ENCODE measurements at places on chromosomes 7 and 10.

DNA sequence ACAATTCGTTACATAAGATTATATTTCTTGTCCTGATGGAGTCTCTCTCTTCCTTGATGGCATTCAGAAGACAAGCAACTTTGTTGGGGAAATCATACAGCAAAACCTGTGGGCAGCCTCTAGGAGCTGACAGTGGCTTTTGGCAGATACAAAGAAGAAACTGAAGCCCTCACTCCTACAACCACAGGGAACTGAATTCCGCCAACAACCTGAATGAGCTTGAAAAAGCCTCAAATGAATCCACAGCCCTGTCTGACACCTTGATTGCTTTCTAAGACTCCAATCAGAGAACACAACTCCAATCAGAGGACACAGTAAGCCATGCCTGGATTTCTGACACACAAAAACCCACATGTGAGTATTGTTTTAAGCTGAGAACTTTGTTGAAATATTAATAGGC, 576.8 kb upstream of the LRRTM3 start:
- DNase-seq = no peak

GRCh38 chr7:116938678-116939077, 14.6 kb upstream of the ST7 start:
- no peak for DNase-seq

- DNase-seq = no peak
Measured at GRCh38 chr10:33117816-33118215, 159.8 kb upstream of the ITGB1 start.

DNA sequence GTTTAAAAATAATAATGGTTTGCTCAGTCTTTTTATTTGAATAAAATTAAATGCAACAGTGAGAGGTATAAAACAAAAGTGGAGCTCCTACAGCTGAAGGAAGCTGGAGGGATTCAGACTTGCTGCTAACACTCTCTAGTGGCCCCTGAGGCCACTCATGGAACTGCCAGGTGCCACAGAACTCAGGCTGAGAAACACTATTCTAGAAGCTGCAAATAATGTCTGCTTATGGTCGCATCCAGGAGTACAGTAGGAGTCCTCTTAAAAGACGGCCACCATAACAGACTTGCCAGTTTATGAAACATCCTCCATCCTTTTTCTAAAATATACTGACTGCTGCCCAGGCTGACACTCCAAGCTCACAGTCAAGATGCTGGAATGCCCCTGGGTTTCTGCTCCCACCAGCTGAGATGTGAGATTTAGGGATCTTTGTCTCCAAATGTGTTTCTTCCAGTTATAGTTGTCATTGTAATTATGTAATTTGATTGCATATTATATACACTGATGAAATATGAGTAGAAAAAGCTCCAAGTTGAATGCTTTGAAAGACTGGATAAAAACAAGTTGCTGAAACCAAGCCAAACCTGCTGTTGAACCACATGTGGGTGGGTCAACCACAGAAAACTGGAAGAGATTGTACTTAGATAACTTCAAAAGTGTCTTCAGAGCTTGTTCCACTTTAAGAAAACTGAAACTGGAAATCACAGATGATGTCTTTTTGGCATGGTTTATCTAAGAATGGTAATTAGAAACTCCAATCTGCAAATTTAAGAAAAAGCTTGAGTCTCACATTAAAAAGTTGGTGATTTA, 213.7 kb upstream of the AOAH start:
- DNase-seq = no peak

GRCh38 chr7:151012911-151013347, 11.4 kb downstream of the ATG9B start:
- no peak for DNase-seq

DNA sequence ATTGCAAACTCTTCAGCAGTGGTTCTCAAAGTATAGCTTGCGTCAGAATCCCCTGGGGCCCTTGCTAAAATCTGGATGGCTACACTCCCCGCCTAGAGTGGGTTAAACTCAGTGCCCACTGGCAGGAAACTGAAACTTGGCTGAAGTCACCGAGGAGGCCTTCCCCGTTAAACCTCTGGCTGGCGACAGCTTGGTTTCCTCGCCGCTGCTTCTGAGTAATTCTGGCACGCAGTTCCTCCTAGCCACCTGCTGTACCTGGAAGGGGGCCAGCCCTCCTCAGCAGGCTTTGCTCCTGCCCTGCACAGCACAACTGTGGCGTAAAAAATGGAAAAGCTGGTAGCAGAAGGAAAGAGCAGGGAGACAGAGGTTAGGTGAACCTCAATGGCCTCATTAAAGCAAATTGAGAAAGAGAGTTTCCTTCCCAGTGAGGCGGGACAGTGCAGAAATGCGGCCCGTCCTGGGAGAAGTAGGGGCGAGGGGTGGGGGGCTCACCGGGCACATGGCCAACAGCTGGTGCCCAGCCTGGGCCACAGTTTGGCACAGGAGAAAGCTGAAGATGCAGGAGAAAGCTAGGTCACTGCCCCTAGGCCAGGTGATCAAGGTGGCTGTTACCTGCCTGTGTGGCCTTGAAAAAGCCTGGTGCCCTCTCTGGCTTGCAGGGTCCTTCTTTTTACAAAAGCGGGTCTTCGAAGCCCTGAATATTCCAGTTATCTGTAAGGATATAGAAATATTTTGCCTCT, 46.6 kb downstream of the ALOX5 start:
- DNase-seq = no peak

- DNase-seq = no peak
Measured at GRCh38 chr10:17588420-17588819, 28.8 kb downstream of the HACD1 start.

DNA sequence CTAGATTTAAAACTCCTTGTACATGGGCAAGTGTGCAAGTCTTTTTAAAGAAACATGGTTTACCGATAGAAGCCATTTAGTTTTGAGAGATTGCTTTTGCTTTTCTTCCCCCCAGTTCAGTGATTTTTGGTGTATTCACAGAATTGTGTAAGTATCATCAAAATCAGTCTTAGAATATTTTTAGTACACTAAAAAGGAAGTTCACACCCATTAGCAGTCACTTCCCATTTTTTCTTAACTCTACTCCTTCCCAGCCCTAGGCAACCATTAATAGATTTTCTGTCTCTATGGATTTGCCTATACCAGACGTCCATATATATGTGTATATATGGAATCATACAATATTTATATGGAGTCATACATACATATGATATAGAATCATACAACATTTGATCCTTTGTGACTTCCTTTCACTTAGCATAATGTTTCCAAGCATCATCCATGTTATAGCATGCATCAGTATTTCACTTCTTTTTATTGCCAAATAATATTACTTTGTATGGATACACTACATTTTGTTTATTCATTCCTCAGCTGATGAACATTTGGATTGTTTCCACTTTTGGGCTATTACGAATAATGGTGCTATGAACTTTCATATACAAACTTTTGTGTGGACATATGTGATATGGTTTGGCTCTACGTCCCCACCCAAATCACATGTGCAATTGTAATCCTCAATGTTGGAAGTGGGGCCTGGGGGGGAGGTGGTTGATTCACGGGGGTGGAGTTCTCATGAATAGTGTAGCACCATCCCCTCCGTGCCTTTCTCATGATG, 16.5 kb upstream of the ARL4A start:
- no peak for DNase-seq

GRCh38 chr10:12703813-12704212, 297.7 kb downstream of the CCDC3 start:
- no peak for DNase-seq

DNA sequence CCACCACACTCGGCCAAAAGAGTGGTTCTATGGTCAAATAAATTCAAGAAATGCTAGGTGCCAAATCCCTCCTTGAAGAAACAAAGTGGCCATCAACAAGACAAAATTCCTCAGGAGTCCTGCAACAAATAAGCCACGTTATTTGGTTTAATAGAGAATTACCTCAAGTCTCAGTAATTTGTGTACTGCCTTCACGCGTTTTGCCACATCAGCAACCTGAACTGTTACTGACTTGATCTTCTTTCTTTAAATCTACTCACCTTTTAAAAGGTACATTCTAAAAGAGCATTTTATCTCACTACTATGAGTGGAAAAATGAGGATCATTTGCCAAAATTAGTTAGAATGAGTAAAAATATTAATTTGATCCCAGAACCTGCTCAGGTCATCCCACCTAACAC, 34.6 kb upstream of the LCOR start:
- no peak for DNase-seq

DNA sequence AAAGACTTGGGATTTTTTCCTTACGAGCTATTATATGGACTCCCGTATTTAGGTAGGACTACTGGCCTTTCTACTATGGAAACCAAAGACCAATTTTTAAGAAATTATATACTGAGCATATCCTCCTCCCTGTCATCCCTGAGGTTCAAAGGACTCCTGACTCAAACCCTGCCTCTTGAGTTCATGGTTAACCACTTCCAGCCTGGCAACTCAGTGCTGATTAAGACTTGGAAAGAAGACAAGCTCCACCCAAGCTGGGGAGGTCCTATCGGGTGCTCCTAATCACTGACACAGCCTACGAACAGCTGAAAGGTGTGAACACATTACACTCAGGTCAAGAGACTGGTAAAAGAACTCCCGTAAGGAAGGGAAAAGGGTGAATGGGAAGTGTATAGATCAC, 66.8 kb downstream of the LYZL2 start:
- no peak for DNase-seq

- DNase-seq = no peak
Measured at GRCh38 chr7:150801242-150801945, 825 bp downstream of the TMEM176A start.

DNA sequence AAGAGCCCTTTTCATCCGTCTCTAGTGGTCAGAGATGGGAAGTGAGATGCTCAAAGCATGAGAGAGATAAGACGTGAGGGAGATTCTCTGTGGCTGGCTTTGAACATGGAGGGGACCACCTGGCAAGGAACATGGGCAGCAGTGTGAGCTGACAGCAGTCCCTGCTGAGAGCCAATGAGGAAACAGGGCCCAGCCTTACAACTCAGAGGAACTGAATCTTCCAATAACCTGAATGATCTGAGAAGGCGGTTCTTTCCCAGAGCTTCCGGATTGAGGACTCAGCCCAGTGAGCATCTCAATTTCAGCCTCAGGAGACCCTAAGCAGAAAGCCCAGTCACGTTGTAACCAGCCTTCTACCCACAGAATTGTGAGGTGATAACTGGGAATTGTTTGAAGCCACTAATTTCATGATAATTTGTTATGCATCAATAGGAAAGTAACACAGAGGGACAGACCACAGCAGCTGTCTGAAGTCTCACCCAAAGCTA, 33.9 kb upstream of the IKZF1 start:
- DNase-seq = no peak

DNA sequence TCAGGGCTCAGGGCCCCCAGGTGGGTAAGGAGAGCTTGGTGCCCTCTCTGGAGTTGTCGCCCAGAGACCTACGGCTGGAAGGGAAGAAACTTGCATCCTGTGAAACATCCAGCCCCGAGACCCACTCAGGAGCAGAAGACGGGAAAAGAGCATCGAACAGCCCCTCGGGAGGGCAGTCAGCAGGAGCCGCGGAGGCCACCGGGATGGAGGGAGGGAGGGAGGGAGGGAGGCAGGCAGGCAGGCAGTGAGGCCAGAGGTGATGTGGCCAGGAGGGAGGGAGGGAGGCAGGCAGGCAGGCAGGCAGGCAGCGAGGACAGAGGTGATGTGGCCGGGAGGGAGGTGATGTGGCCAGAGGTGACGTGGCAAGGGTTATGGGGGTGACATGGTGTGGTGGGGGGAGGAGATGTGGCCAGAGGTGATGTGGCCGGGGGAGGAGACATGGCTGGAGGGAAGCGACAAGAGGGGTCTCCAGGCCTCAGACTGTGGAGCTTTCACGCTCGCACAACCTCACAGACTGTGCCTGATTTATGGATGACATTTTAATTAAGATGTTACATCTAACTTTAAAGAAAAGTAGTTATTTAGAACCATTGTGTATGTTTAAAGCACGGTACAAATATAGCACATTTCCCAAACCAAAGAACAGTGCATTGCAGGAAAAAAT, 141.1 kb downstream of the DIP2C start:
- DNase-seq = no peak

GRCh38 chr10:71576842-71577241, 142.7 kb downstream of the C10orf105 start:
- DNase-seq = no peak

DNA sequence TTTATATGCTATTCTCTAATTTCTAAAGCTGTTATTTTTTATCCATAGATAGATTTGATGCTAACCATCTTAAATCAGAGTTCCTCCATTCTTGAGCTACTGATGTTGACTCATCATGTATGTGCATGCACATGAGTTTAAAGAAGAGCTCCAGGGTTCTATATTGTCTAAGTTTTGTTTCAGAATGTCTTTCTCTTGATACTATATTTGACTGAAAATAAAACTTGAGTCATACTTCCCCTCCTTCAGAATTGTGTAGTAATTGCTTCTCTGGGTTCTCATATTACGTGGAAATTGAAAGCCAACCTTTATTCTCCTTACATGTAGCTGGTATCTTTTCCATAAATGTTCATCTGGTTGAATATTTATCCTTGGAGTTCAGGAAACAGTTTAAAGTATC, 89.4 kb downstream of the LRRTM3 start:
- DNase-seq = no peak

DNA sequence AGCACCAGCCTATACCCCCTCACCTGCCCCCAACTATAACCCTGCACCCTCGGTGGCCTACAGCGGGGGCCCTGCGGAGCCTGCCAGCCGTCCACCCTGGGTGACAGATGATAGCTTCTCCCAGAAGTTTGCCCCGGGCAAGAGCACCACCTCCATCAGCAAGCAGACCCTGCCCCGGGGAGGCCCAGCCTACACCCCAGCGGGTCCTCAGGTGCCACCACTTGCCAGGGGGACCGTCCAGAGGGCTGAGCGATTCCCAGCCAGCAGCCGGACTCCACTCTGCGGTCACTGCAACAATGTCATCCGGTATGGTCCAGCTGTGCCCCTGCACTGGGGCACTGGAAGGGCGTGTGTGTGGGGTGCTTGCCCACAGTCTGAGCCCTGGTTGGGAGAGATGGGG, 40.0 kb upstream of the BMPR1A start:
- no peak for DNase-seq

GRCh38 chr7:91169830-91170191, 94.4 kb upstream of the FZD1 start:
- no peak for DNase-seq

GRCh38 chr7:94395141-94396036, 694 bp downstream of the COL1A2 start:
- DNase-seq = no peak

DNA sequence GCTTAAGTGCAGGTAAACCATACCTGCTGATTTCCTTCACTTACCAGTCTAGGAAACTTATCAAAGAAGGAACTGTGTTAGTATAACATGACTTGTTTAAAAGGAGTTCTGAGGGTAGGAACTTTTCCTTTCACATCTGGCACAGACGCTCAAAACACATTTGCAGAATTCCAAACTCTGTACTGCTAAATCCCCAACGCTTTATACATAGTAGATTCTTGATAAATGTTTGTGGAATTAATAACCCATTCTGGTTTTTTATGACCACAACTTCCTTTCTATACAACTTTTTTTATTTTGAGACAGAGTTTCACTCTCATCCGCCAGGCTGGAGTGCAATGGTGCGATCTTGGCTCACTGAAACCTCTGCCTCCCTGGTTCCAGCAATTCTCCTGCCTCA, 7.7 kb upstream of the TRUB1 start:
- DNase-seq = no peak

DNA sequence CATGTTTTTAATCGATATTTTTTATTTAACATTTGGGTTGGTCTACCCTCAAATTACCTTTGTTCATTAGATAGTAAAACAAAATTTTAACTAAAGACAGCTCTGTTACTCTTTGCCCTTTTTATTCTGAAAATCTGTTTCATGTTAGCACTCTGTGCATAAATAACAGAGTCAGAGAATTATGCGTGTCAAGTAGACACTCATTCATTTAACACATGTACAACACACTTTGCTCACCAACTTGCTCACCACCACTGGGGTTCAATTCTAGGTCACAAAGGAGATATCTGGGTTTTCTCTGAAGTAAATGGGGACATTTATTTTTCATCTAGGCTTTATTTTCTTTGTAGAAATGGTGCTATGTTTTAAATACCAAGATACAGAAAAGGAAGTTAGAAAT, 457.4 kb upstream of the SEMA3D start:
- DNase-seq = no peak
